ENCODE measurements at places on chromosomes 2 and 18.

DNA sequence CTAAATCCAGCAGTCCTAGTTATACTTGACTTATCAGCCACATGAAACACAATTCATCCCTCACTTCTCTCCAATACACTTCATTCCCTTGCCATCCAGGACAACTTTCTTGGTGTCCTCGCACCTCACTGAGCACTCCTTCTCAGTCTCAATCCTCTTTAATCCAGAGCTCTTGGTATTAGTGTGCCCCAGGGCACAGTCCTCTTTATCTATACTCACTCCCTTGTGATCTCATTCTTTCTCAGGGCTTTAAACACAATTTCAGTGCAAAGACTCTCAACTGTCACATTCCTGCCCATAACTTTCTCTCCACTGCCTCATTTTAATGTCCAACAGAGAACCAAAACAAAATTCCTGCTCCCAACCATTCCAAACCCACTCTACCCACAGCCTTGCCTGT lies 60.8 kb upstream of the SPOPL start:
- no peak for DNase-seq

DNA sequence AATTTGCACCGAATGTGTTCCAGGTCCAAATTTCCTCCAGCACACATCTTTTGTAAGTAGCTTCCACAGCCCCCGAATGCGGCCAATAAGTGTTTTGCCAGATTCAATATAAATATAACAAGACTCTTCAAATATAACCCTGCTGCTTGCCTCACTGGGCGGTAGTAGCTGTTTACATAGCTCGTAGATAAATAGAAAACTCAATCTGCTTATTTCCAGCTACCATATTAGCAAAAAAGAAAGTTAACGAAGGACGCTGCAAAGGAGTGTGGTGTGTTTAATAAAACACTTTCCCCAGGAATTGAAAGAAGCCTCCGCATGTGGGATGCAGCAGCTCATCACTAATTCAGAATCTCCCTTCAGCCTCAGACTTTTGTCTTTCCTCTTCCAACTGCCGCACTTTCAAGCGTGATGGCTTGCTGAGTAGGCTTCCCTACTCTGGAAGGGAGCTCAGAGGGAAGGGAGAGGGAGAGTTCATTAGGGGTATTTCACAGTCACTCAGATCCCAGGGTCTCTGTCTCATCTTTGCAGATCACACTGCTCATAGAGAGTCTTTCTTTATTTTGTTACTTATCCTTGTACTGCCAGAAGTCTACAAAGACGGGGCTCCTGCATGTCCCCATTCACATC lies 367.0 kb downstream of the RND3 start:
- no peak for DNase-seq

GRCh38 chr18:8742387-8743361 lies 37.3 kb downstream of the MTCL1 start:
- no peak for DNase-seq

- DNase-seq, result no peak
Measured at GRCh38 chr2:4258563-4258962, 555.2 kb downstream of the DCDC2C start.

DNA sequence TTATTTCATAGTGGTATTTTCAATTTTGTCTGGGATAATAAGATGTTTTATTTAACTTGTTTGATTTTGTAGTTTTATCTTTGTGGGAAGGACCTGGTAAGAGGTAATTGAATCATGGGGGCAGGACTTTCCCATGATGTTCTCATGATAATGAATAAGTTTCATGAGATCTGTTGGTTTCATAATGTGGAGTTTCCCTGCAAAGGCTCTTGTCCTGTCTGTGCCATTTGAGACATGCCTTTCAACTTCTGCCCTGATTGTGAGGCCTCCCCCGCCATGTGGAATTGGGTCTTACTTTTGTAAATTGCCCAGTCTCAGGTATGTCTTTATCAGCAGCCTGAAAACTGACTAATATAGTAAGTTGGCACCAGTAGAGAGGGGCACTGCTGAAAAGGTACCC lies 77.8 kb upstream of the ARHGAP15 start:
- DNase-seq, result no peak

DNA sequence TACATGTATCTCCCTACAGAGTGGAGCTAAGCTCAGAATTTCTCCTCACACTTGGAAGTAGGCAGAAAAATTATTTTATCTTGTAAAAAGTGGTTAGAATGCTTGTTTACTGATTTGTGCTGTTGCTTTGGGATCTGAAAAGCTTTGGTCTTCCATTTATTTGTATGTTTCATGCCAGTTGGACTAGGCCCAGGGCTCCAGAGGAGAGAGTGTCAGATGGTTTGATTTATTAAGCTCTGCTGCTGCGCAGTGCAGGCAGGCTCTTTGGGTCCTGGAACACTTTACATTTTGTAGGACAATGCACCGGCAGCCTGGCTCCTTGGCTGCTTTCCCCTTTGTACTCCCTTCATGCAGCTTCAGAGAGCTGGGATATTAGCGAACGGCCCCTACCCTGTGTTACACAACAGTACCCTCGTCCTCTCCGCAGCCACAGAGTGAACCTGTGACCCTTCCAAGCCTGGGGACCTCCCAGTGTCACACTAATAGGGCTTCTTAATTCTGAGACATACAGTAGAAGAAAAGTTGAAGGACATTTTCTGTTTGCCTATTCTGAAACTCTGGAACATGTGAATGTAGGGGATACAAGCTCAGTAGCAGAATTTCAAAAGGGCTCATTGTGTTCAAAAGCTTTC lies 56.7 kb upstream of the EML6 start:
- DNase-seq, result no peak

GRCh38 chr2:218981881-218982585 lies 3.0 kb downstream of the FEV start:
- DNase-seq, result peak; percentile 59
